Epithelial cell of esophagus (primary cell): ENCODE measurements at places on chromosomes 6 and 20.

DNA sequence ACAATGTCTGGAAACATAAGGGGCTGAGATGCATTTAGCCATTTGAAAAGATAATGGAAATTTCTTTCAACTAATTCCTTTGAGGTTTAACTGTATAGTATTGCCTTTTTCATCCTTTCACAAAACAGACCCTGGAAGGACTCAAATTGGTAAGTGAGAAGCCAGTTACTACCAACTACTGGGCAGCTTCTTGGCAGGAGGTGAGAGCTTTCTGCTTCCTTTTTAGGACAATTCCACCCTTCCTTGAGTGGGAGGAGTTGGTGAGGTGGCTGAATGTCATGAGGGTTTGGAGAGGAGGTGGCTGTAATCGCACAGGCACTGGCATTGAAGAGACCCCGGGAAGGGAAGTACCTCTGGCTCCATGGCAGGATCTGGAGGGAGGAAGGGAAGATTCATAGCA is 341.1 kb downstream of the NRN1 start:
- no peak for DNase-seq

DNA sequence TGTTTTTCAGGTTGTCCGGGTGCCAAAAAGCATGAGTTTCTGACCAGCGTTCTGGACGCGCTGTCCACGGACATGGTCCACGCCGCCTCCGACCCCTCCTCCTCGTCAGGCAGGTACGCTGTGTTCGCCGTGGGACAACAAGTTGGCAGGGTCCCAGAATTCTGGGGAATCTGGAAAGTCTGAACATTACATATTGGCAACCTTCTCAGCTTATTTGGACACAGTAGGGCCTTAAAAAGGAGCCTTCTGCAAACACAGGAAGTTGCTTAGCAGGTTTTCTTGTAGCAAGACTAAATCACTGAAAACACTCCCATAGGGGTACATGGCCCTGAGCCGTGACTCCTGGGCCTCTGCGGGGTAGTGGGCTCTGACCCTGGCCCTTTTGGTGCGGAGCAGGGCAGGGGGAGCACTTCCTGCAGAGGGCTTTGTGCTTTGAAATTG is 209.7 kb downstream of the SMOC2 start:
- no peak for DNase-seq

DNA sequence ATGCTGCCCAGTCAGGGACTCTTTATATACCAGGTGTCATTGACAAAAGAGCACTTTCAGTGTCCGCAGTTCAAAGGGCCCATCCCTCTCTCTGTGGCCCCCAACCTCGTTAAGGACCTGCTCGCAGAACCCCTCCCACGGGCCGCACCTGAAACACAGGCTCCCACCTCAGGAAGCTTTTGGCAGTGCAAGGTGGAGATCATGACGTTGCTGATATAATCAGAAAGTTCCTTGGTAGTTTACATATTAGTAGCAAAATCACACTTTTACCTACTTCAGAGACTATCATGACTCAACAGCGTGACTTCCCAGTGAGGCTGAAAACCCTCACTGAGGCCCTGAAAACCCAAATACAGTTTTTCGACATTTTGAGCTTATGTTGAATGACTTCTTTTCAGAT is 4.1 kb downstream of the TTLL2 start:
- no peak for DNase-seq

DNA sequence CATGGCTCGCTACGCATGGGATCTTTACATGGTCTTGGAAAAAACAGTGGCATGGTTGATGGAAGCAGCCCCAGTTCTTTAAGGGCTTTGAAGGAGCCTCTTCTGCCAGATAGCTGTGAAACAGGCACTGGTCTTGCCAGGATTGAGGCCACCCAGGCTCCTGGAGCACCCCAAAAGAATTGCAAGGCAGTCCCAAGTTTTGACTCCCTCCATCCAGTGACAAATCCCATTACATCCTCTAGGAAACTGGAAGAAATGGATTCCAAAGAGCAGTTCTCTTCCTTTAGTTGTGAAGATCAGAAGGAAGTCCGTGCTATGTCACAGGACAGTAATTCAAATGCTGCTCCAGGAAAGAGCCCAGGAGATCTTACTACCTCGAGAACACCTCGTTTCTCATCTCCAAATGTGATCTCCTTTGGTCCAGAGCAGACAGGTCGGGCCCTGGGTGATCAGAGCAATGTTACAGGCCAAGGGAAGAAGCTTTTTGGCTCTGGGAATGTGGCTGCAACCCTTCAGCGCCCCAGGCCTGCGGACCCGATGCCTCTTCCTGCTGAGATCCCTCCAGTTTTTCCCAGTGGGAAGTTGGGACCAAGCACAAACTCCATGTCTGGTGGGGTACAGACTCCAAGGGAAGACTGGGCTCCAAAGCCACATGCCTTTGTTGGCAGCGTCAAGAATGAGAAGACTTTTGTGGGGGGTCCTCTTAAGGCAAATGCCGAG is 78.2 kb downstream of the ASXL1 start:
- DNase-seq, result no peak

GRCh38 chr6:35638679-35639078 is 50.0 kb downstream of the FKBP5 start:
- DNase-seq, result no peak

- DNase-seq, result no peak
Observed at GRCh38 chr6:114202389-114202788, 140.4 kb downstream of the HS3ST5 start.

GRCh38 chr20:63258781-63259180 is 4.5 kb upstream of the NKAIN4 start:
- DNase-seq, result no peak

- DNase-seq, result no peak
Observed at GRCh38 chr6:5086294-5086890, 1.3 kb downstream of the PPP1R3G start.

DNA sequence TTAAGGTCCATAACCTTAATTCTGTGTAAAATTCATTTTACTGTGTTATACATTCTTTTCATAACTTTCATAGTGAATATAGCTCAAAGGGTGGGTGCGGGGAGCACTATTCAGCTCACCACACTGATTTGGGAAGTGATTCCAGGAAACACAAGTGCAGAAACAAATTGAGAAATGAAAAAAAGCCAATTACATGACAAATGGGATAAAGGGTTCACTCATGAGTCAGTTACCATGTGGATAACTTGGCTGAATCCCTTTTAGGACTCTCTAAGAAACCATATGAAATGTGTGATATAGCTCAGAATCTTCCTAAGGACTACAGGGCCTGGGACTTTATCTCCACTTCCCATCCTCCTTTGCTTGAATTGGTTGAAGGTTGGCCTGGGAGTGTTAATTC is 3.1 kb upstream of the BTN2A1 start:
- no peak for DNase-seq

DNA sequence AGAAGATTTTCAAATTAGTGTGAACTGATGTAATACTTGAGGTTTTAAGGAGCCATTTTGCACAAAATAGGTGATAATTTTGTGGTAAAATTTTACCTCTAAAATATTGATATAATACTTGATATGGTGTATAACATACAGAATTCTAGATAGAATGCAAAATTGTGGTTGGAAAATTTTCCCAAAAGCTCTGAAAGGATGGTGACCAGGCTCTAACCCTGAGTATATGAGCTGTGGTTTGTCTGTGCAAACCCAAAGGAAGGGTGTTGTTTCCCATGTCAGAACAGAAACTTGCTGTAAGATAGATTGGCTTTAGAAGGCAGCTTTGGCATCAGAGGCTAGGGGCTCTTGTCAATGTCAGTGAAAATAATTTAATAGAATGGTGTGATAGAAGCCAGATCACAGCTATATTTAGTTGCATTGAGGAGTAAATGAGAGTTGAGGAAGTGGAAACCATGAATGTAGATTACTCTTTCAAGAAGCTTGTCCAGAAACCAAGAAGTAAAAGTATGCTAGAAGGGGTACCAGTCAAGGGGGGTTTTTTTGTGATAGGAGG is 257.7 kb downstream of the FARS2 start:
- DNase-seq, result no peak

DNA sequence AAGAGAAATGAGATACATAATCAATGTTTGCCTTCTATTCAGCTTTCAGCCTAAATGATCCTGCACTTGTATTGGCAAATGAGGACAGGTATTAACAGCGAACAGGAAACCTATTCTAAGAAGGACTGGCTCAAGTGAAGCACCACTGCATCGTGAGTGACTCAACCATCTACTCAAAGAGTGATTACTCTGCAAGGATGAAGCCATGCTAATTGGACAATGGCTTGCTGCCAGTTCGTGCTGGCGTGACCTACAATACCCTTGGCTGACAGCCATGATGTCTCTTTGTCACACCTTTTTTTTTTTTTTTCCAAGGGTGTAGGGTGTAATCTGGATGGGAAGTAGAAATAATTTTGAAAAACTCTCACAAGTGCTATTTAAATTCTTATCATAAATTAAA is 104.9 kb downstream of the GJA10 start:
- peak; percentile 97 for DNase-seq

GRCh38 chr20:79565-79964 is 7.9 kb upstream of the DEFB125 start:
- no peak for DNase-seq

DNA sequence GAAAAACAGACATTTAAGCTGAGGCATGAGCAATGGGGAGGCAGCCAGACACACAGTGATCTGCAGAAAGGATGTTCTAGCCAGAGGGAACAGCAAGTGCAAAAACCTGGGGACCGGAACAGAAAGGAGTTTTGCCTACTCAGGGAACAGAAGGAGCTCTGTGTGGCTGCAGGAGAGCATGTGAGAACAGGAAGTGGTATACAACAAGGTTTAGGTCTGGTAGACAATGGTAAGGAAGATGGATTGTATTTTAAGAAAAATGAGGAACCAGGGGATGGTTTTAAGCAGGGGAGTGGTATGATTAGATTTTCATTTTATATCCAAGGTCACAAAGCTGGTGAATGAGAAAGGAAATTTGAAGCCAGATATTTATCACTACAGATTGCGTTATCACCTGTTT is 157.5 kb downstream of the UNC5CL start:
- DNase-seq, result no peak

GRCh38 chr6:31225735-31226134 is 46.2 kb downstream of the HLA-C start:
- DNase-seq, result no peak

GRCh38 chr6:1991332-1991878 is 254.0 kb downstream of the GMDS start:
- no peak for DNase-seq

DNA sequence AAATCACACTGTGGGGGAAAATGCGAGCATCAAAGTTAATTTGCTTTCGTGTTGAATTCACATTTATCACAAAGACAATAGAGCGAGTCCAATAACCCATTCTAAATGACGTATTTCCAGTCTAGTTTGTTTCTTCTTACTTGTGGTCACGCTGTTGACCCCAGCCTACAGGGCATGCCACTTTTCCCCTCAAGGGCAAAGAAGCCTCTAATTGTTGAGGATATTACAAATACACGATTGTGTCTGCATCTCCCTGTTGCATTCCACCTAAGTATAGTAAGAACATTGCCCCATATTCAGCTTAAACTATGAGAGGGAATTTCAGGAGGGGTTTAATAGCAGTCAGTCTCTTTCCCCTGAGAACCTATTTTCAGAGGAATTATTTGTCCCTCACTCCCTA is 37.4 kb upstream of the DSP start:
- DNase-seq, result no peak

DNA sequence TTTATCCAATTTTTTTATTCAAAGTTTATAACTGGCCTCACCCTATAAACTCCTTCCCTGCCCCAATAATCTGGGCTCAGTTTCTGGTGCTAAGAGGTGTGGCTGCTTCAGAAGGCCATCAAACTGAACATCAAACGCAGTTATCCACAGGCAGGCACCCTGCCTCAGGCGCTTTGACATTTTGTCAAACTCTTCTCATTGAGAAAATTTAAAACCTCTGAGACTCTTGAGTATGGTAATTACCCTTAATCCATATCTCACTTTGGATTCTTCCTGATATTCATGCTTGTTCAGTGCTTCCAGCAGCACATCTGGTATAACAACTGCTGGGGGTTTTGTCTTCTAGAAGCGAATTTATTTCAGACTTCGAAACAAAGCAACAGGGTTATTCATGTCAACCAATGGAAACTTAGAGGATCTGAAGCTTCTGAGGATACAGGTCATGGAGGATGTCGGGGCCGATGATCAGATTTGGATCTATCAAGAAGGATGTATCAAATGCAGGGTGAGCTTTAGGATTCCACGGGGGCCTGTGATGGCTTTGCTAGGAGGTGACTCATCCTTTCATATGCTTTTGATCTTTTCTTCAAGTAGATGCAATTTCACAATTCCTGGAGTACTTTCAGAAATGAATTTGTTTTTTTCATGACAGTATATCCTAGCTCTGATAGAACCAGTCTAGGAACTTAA is 68.2 kb downstream of the RTN4IP1 start:
- DNase-seq, result peak; percentile 75

DNA sequence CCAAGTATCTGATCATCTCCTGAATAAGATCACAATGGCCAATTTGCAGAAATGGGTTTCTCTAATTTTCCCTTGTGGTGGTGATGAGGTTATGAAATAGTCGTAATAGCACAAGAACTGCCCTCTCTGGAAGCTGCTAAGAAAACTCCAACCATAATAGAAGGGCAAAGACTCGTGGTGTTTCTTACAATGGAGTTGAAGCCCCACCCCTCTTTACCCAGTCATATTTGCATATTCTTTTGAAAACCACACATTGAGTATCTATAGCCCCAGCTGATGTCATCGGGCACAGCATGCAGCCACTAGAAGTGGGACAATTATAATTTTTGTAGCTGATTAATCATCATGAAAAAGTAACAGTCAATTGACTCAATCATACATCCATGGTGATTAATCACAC is 452.1 kb upstream of the POU3F2 start:
- no peak for DNase-seq

DNA sequence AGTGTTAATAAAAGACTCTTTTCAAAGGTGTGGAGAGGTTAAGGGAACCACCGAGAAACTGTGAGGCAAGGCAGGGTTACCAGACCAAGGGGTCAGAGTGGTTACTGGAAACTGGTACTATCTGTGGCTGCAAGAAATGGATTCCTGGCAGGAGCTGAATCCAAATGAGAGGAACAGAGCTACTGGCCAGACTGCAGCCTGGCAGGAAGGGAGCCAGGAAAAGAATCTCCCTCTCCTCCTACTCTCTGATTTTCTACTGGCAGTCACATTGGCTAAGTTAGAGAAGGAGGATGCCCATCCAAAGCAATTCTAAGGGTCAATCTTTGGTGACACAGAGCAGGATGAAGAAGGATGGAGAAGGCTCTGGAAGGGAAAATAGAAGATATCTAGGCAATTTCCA is 211.5 kb downstream of the GRM1 start:
- no peak for DNase-seq

GRCh38 chr20:25271486-25272222 is 23.8 kb downstream of the PYGB start:
- no peak for DNase-seq

- no peak for DNase-seq
Observed at GRCh38 chr6:120272038-120272437, 922.5 kb upstream of the MAN1A1 start.
